Spleen (tissue), 13 donors: ENCODE measurements at places on chromosomes 12 and 14.

DNA sequence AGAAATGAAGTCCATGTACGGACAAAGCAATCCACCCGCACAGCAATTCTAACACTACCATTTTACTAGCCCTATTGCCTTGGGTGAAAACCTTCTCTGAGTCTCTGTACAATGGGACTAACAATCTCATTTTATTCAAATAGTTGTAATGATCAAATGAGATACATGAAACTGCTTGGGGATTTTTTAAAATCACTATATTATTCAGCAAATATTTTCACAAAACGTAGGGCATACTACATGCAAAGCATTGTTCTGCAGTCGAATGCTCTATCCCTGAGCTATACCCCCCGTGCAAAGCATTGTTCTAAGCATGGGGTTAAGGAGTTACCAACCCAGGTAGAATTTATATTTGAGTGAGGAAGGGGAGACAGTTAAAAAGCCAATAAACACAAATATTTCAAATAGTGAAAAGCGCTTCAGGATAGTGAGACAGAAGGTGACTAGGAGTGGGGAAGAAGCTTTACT is 554 bp upstream of the ATF7 start:
- DNase-seq, result no peak

- no peak for DNase-seq
These were observed 13.4 kb downstream of the LRIG3 start for GRCh38 chr12:58906917-58907316.

GRCh38 chr12:55972042-55972441 is 1.8 kb upstream of the RAB5B start:
- DNase-seq, result no peak

- DNase-seq, result no peak
These were observed 1044.3 kb downstream of the BCL11B start for GRCh38 chr14:98227727-98228111.

DNA sequence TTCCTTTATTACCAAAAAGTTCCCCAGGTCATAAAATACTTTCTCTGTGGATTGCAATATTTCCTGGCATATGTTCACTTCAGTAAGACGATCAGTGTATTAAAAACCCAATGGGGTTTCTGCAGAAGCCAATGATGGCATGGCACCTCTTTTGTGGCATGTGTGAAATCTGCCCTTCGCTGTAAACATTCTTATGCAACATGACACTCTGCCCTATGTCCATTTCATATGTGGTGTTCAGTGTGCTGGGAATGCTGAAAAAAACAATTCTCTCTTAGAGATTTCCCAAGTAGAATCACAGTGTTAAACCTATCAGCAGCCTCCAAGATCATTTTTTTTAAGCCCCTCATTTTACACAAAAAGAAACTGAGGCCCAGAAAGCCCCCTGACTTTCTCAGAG is 2.3 kb upstream of the MYBPC1 start:
- DNase-seq, result no peak
